ENCODE measurements at places on chromosomes 4 and X. TPM values are rescaled to one million over a fixed set of nuclear protein-coding genes. Genes with fewer than 3 reads are reported as not detected.

The MAGEA2 gene
- total RNA-seq = not detected

The VCX gene
- not detected for total RNA-seq

The SPANXB1 gene
- not detected for total RNA-seq

The TEX11 gene
- total RNA-seq = not detected

The FRYL gene
- total RNA-seq = 44.6 TPM

The HSPA4L gene
- 5.8 TPM for total RNA-seq

The AKAP4 gene
- not detected for total RNA-seq

The GCNA gene
- total RNA-seq = 2.2 TPM

The GATA1 gene
- total RNA-seq = not detected

The TAF7L gene
- 0.95 TPM for total RNA-seq

The COX7B2 gene
- total RNA-seq = not detected

The CTAG1A gene
- not detected for total RNA-seq

The EDNRA gene
- 18.7 TPM for total RNA-seq

The FGF13 gene
- 58.0 TPM for total RNA-seq

The HHIP gene
- total RNA-seq = 0.16 TPM

The MAN2B2 gene
- total RNA-seq = 20.6 TPM

The RAP1GDS1 gene
- total RNA-seq = 39.2 TPM

The ATP1B4 gene
- not detected for total RNA-seq

The CD38 gene
- total RNA-seq = not detected

The COX7B gene
- 529 TPM for total RNA-seq

The PROM1 gene
- total RNA-seq = not detected

The CDKN2AIP gene
- total RNA-seq = 10.9 TPM

The PPBP gene
- total RNA-seq = not detected

The MAGEA8 gene
- not detected for total RNA-seq

The HAND2 gene
- 8.4 TPM for total RNA-seq

The FHDC1 gene
- 0.16 TPM for total RNA-seq

The REPS2 gene
- total RNA-seq = 0.52 TPM

The CXorf51B gene
- not detected for total RNA-seq

The SPATA18 gene
- 22.2 TPM for total RNA-seq

The ZNF732 gene
- total RNA-seq = 0.09 TPM

The LARP7 gene
- 13.1 TPM for total RNA-seq

The NPY2R gene
- total RNA-seq = not detected

The NUDT6 gene
- total RNA-seq = 4.5 TPM

The CLCN4 gene
- 5.4 TPM for total RNA-seq

The BMX gene
- total RNA-seq = not detected

All from bronchial smooth muscle cell (primary cell).